ENCODE measurements at places on chromosomes 4 and X.

DNA sequence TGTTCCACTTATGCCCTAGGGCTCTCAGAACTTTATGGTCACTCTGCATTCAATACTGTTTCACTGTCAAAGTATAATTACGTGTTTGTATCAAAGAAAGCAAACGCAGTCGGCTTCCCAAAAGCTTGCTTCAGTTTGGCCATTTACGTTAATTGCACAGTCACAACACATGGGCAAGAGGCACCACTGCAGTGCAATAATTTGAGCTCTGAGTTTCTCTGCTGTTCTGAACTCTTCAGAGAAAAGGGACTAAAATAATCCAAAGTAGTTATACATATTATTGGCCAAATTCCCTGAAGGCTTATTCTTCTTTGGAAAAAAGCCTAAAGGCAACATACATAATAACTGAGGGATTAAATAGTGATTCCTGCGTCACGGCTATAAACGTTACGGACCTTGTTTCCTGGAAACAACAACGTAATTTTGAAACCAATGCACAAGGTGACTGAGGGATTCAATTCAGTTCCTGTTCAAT, 51.3 kb downstream of the RNF150 start:
- DNase-seq: no peak

GRCh38 chr4:37661772-37662171, 24.4 kb downstream of the RELL1 start:
- no peak for DNase-seq

DNA sequence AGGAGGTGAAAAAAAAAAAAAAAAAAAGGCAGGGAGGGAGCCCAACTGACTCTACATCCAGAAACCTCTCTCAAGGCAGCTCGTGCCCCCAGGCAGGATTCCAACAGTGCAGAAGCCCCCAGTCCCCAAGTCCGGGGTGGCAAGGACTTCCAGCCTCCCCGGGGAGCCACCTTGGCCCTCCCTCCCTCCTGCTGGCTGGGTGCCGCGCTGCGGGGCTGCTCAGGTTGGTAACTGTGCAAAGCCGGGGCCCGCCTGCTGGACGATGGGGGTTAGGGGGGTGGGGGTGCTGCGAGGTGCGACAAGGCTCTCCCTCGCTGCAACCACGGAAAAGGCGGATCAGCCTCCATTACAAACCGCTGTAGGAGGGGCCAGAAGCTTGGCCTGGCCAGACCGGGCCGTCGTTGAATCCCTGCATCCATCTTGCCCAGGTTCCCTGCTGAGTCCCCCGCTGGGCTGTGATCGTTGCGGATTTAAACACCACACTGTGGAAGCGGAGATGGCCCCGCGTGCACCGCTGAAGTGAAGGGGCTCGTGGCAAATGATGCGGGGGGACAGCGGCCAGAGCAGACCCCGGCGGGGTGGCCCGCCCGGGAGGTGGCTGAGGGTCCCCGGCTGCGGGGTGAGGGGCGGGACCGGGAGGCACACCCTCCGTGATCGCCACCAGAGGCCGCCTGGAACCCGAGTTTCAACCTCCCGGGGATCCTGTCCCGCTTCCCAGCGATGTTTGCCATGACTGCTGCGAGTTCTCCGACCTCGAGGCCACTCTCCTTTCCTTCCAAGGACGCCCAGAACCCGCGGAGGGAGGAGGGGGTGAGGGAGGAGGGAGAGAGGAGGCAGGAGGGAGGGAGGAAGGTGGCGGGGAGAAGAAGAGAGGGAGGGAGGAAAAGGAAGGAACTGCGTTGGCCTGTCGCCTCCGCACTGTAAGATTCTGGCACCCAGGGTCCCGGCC, 58.0 kb upstream of the DDX3X start:
- DNase-seq: no peak

DNA sequence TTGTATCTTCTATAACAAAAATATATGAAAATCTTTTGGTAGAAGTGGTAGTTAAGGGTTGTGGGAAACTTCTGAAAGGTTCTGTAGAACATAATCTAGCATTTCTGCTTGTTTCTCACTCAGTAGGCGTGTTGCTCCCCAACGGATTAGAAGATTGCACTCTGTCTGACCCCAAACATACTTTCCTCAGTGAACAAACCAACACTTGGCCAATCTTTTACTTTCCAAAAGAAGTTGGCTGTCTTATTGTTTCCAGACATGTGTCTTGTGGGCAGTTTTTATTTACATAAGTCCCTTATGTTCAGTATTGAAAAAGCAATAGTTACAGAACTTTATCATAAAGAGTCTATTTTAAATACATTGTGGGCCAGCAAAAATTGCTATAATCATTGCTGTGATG, 312.8 kb upstream of the EPHA5 start:
- DNase-seq: no peak

DNA sequence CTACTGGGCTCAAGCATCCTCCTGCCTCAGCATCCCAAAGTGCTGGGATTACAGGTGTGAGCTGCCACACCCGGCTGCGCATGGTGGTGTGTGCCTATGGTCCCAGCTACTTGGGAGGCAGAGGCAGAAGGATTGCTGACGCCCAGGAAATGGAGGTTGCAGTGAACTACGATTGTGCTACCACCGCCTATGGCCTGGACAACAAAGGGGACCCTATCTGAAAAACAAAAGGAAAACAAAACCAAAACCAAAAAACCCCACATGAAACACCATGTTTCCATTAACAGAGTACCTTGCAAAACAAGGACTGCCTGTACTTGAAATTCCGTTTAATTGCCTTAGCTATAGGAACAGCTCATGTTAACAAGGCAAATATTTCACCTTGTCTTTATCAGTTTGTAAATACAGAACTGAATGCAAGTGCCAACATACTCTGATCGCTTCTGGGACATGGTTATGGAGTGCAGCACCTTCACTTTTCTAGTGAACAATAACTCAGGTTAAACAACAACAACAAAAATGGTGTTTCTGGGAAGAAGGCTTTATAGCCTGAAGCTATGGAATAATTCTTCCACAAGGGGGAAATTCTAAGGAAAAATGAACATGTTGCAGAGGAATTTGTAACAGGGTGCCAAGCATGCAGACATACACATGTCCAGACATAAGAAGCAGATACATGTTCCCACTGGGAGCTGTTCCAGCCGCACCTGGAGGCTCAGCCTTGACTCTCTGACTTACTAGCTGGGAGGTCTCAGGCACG, 73.2 kb upstream of the STS start:
- DNase-seq: no peak

DNA sequence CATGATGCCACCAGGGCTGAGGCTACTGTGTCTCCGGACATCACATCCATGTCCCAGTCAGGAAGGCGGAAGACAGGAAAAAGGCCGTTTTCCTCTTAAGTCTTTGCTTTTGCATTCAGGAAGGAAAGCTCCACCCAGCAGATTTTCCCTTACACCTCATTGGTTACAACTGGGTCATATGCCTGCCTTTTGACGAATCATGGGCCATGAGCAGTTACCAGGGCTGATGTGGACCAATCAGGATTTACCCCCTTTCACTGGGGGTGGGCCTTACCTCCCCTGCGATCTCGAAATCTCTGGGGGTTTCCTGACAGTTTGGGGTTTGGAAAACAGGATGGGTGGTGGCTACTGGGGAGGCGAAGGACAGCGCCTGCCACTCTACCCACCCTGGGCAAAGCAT, 52.5 kb upstream of the GRPEL1 start:
- DNase-seq: no peak

DNA sequence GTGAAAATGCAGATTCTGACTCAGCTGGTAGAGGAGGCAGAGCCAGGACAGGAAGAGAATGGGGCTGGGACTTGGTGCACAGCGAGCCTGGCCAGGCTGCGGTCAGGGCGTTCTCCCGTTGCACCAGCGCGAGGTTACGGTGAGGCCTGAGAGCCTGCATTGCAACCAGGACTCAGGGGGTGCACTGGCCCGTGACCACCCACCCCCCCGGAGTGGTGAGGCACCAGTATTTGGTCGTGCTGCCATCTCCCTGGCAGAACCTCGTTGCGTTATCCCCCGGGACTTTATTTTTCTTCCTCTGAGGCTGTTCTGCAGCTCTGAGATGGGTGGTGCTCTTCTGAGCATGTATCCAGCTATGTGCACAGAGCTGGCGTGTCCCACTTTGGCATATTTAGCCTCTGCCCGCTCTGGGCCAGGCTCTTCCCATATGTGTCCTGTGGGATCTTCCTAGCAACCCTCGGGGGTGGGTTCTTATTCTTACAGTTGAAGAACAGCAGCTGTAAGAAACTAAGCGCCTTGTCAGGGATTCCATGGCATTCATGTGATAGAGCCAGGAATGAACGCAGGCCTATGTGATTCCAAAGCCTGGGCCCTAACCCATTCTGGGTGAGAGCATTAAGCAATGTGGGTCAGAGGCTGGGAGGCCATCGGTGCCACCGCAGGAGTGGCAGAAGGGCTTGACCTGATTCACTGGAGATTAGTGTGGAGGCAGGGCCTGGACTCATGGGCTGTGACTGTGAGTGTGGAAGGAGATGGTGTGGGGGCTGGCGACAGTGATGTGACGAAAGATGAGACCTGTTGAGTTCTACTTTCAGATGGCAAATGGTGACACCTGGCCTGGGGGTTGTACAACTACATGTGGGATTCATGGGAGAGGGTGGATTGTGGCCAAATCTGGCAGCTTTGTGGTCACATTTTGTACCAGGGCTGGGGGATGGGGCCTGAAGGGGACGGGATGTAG, 3.1 kb downstream of the TADA2B start:
- no peak for DNase-seq

DNA sequence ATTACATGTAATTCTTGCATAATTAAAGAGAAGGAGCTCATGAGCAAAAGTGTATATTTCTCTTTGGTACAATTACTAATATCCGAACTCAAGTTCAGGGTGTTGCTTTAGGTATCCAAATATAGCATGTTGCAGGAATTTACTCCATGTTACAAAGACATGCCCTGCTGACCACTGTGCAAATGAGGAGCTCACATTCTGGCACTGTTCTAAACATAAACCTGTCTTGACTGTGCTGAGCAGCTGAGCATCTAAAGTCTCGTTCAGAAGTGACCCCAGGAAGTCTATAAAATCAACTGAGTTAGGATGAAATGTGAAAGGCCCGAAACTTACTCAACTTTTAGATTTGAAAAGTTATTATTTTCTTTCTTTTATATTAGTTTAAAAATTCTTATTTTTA, 124.3 kb downstream of the STIM2 start:
- DNase-seq: no peak

DNA sequence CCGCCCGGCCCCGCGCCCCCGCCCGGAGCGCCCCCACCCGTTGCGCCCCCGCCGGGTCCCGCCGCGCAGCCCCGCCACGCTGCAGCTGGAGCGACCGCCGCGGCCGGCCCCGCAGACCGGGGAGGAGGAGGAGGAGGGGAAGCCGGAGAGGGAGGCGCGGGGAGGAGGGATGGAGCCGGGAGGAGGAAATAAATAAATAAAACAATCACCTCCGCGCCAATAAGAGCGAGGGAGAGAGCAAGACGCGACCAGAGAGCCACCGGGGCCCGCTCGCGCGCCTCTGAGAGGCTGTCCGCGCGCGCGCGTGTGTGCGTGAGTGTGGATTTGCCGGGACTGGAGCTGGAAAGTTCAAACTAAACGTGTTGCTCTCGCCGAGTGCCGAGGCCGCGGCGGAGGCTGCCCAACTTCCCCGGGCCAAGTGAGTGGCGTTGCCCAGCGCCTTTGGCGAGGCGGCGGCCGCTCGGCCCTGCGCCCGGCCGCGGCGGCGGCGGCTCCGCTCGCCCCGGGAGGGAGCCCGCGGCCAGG, 2184.4 kb upstream of the TENM3 start:
- DNase-seq: no peak

GRCh38 chrX:56029691-56030090, 202.5 kb upstream of the KLF8 start:
- DNase-seq: no peak

GRCh38 chrX:120236687-120237479, 13.7 kb upstream of the ZBTB33 start:
- DNase-seq: no peak

DNA sequence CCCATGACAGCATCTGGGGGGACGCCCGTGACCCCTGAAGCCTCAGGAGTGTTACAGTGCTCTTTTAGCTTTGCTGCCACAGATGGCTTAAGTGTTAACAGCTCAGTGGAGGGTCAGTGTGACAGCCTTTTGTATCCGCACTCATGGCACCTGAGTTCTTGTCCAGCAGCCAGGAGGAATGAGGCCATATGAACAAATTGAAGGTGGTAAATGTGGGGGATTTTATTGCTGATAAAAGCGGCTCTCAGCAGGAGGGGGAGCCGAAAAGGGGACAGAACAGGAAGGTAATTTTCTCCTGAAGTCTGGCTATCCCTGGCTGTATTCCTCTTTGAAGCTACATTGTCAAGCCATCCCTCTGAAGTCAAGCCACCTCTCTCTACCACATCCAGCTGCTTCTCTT, 441.0 kb downstream of the RAPGEF2 start:
- DNase-seq: no peak

- DNase-seq: no peak
Measured at GRCh38 chr4:186241616-186242015, 14.3 kb downstream of the KLKB1 start.

GRCh38 chr4:3074846-3075651, 568 bp downstream of the HTT start:
- no peak for DNase-seq

DNA sequence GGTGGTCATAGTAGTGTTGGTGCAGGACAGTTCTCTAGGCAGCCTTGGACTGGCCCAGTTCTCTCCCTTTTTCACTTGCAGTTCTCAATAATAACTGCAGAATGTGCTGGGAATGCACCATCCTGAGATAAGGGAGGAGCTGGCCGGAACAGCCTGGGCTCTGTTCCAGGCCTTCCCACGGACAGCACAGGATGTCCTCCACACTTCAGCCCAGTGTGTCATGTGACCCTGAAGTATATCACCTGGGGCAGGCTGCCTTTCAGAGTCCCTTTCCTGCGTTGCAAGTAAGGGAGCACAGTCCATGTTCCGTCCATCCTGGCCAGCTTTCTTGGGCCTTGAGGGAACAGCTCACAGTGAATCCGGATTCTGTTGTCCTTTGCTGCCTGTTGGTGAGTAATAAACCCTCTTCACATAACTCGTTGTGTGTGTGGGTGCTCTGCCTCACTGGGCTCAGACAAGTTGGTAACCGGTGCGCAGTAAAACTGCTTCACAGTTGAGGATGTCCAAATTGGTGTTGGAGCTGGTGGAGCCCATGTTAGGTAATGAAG, 32.3 kb upstream of the BBS12 start:
- DNase-seq: no peak

DNA sequence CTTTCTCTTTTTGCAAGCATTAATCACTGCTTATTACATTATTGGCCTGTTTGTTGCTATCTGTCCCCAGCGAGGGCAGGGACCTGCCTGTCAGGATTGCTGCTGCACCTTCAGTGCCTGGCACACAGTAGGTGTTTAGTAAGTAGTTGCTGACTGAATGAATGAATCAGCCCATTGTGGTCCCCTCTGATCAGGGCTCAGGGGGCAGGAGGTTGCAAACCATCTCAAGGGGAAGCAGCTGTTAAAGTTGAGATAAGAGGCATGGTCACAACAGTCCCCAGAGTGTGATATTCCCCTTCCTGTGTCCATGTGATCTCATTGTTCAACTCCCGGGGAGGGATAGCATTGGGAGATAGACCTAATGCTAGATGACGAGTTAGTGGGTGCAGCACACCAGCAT, 85.4 kb downstream of the WFS1 start:
- DNase-seq: no peak

- no peak for DNase-seq
Measured at GRCh38 chr4:141058591-141059512, 74.4 kb downstream of the RNF150 start.
